HEK293T (cell line): ENCODE measurements at places on chromosomes 3 and 15.

DNA sequence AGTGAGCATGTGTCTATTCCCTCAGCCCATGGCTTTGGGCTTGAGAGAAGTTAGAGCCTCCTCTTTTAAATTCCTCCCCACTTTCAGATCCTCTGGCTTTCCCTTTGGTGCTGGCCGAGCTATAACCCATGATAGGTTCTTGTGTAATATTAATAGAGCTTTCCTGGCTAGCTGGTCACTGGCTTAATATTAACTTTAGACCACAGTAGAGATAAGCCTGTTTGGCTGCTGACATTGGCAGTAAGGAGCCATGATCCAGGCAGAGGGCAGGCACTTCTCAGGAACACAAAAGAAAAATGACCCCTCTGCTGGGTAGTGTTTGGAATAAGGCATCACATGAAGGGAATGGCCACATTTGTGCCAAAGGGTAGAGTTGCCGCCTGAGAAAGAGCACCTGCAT is 65.4 kb upstream of the UMPS start:
- DNase-seq: no peak

GRCh38 chr15:69415381-69415780 is 1.2 kb downstream of the KIF23 start:
- no peak for DNase-seq

GRCh38 chr3:175398676-175399075 is 539.5 kb downstream of the NAALADL2 start:
- no peak for DNase-seq

- DNase-seq: no peak
Measured at GRCh38 chr15:93231261-93231925, 142.4 kb upstream of the RGMA start.

- no peak for DNase-seq
Measured at GRCh38 chr3:87073496-87074145, 82.7 kb upstream of the VGLL3 start.

DNA sequence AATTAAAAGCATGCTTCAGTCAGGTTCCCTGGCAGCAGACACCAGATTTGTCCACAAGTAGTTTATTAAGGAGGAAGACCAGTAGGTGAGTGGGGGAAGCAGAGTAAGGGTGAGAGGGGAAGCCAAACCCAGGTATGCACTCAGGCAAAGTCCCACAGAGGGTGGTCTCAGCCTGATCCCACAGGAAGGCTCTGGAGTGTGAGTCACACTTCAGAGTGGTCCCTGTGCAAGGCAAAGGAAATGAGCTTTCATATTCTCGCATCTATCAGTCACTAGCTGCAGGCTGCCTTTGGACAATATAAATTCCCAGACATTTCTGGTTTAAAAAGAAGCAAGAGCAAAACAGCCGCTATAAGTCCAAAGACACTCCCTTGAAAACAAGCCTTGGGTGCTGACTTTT is 78.5 kb downstream of the TRANK1 start:
- no peak for DNase-seq

GRCh38 chr15:101534376-101534970 is 45.0 kb upstream of the PCSK6 start:
- DNase-seq: no peak

GRCh38 chr3:16509721-16510619 is 3.5 kb downstream of the RFTN1 start:
- DNase-seq: no peak
